ENCODE measurements at places on chromosomes 7 and 10.

DNA sequence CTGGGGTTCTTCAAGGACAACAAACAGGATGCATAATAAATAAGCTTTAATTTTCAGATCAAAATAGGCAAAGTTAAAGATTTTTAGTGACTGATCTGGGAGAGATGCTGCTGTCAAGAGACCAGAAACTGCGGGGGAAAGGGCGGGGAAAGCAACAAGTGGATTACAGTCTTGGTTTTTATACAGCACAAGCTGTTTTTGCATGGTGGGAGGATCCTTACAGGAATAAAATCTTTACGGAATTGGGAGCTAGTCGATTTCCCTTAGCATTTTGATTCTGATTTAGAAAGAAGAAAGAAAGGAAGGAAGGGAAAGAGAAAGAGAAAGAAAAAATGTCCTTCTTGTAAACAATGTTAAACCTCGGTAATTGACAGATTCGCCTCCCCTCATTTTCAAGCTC is 242.3 kb upstream of the SP8 start:
- DNase-seq = no peak

- DNase-seq = no peak
Observed at GRCh38 chr7:17968791-17969715, 28.8 kb upstream of the SNX13 start.

DNA sequence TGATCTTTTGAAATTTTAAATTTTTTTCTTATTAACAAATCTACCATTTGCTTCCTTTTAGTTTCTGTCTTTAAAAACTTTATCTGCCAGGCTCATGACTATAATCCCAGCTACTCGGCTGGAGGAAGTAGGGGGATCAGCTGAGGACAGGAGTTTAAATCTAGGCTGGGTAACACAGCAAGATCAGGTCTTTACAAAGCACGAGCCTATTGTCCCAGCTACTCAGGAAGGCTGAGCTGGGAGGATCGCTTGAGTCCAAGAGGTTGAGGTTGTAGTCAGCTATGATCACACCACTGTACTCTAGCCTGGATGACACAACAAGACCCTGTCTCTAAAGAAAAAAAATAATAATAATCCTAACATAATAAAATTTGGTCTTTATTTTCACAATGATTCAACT is 17.5 kb downstream of the DPY19L1 start:
- DNase-seq = no peak

DNA sequence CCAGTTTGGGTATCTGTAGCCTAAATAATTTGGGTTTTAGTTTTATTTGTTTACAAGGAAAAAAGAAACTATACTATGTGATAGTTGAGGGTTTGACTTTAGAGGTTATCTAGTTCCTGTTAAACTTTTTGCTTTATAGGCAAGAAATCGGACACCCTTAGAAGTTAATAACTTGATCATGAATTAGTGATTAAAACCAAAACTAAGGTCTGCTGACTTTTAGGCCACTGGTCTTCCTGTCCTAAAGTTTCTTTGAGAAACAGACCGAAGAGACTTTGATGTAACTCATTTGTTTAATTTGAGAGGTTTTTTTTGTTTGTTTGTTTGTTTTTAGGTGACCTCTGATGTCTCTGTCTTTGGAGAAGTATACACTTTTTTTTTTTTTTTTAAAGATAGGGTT is 59.7 kb downstream of the PHTF2 start:
- no peak for DNase-seq

- DNase-seq = no peak
Observed at GRCh38 chr10:121284936-121285335, 313.3 kb downstream of the FGFR2 start.

DNA sequence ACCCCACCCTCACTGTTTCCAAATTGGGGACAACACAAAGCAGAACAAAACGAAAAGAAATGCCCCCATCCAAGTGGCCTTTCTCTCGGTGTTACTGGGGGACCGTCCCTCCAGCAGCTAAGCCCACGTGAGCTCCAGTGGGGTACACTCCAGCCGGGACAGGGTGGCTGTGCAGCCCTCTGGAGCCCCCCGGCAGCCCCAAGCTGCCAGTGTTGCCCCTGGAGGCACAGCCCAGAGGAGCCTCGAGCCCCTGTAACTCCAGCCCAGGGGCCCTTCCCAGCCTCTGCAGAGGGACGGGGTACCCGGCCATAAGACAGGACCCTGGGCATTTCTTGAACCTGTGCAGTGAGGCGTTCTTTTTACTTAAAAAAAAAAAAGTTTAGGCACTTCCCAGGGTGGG is 124.5 kb upstream of the KCTD7 start:
- no peak for DNase-seq

GRCh38 chr7:112502700-112503099 is 21.9 kb downstream of the LSMEM1 start:
- no peak for DNase-seq

- DNase-seq = no peak
Observed at GRCh38 chr10:69080226-69080625, 7.7 kb upstream of the SRGN start.

- no peak for DNase-seq
Observed at GRCh38 chr10:86673827-86674581, 5.7 kb downstream of the LDB3 start.

Measured in activated CD4-positive, alpha-beta T cell treated with anti-CD3 and anti-CD28 coated beads, Interleukin-2, amount 50 U/mL, for 48 hours (primary cell).